ENCODE measurements at places on chromosomes 2 and 18.

GRCh38 chr2:42913280-42913878 is 121.0 kb upstream of the HAAO start:
- no peak for DNase-seq

DNA sequence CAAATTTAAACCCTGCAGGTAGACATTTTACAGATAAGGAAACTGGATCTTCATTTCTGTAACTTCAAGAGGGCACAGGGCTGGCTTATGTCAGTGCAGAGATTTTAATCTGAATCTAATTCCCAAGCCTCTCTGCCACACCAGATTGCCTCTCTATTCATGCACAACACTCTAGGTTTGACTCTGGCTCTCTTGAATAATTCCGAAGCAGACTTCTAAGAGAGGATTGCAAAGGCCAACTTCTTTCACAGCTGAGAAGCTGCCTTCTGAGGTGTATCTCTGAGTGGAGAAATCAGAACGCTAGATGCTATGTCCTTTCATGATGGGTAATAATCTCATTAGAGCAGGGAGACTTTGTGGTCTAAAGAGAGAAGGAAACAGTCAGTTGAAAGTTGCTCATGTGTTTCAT is 20.1 kb upstream of the MGAT5 start:
- no peak for DNase-seq

GRCh38 chr2:20745924-20746555 is 76.9 kb downstream of the LDAH start:
- DNase-seq = no peak

DNA sequence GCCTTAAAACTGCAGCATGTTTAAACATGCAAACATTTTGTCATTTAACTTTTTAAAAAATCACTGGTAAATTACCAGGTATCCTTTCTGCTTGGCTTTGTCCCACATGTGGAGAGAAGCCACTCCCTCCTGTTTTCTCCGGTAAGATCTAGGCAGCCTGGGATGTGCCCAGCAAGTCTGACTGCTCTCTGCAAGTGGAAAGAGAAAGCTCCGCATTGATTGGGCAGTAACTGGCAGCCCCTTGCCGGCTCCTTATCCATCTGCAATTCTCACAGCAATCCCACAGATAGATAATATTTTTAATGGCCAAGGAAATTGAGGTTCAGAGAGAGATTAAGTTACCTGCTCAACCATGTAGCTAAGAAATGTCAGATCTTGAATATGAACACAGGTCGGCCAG is 136.1 kb downstream of the TMEM200C start:
- no peak for DNase-seq

GRCh38 chr2:29273685-29274611 is 158.7 kb downstream of the CLIP4 start:
- DNase-seq = no peak

DNA sequence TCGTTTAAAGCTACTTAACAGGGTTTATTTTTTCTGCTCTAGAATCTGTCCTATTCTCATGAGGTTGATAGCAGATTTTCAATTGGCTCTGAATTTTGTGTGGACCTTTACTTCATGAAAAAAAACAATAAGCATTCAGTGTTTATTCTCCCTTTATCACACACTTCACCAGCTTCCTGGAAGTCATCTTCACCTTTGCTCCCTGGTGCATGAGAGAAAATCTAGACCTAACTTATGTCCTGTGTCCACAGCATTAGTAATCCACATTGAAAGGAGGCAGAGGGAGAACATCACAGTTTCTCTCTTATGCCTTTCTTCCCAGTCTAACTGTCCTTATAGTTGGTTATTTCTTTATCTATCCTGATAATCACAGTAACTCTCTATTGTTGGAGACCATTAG is 316.1 kb downstream of the PTH2R start:
- DNase-seq = no peak

- peak; percentile 69 for DNase-seq
These were observed at the start of gene OSBPL1A for GRCh38 chr18:24397694-24398368. TSS of gene OSBPL1A (minus strand) at chr18:24397824. CDS start at chr18:24377533, 20,291 bp downstream.

GRCh38 chr2:112483831-112484230 is 1.9 kb downstream of the TTL start:
- no peak for DNase-seq

GRCh38 chr2:234502919-234503285 is 6.0 kb upstream of the ARL4C start:
- DNase-seq = no peak

GRCh38 chr2:205681401-205682238 is 681 bp upstream of the NRP2 start:
- no peak for DNase-seq

GRCh38 chr18:55268628-55269275 is 309.5 kb upstream of the CCDC68 start:
- no peak for DNase-seq

- DNase-seq = no peak
These were observed 5.1 kb upstream of the PPP1CB start for GRCh38 chr2:28746429-28747111.

GRCh38 chr2:45849491-45850283 is 198.2 kb downstream of the PRKCE start:
- DNase-seq = no peak

- DNase-seq = no peak
These were observed 211.6 kb downstream of the PTH2R start for GRCh38 chr2:208618220-208618619.

DNA sequence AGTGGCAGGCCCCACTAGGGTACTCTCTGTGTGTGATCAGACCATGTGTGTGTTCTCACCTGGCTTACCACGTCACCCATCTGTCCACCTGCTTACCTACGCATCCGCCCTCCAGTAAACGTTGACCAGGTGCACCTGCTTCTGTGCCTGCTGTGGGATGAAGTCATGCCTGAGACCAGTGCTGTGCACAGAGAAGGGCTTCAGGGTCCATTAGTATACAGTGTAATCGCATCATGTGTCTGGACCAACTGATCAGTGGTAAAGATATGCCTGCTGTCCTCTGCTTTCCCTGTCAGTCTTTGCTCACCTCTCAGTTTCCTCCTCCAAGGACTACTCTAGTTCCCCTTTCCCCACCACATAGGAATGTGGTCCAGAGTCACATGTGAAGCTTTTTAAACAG is 109.3 kb downstream of the FHOD3 start:
- no peak for DNase-seq

DNA sequence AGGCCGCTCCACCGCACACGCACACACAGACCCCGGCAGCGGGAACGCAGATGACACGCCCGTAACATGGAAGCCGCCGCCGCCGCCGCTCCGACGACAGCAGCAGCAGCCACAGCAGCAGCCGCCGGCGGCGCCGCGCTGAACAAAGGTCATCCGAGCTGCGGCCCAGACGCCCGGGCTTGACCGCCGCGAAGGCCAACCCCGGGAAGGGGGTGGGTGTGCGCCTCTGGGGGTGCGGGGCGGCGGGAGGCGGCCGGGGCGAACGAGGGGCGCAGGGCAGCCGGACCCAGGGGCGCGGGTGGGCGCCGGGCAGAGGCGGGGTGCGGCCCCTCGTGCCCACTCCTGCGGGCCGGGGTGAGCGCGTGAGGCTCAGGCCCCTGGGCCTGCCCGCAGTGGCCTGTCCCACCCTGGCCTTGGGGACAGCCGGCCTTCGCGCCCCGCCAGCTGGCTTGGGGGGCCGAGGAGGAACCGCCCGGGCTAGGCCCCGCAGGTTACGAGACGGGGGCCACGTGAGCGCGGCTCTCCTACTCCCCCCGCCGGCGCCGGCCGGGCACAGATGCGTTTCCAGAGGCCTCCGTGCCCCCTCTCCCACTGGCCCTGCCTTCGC is 1.0 kb upstream of the ZNF532 start:
- DNase-seq = no peak
